Stimulated activated naive CD8-positive, alpha-beta T cell treated with anti-CD3 and anti-CD28 coated beads, Interleukin-15, Interleukin-2, amounts not matched to agents 100 U/mL and 50 U/mL, for 24 hours (primary cell): ENCODE measurements at places on chromosomes 5 and 9.
A peak's percentile ranks its signal among the peaks of the same experiment; 100 is the strongest.

GRCh38 chr5:168219515-168220410, 71.7 kb upstream of the WWC1 start:
- peak; percentile 17 for DNase-seq

DNA sequence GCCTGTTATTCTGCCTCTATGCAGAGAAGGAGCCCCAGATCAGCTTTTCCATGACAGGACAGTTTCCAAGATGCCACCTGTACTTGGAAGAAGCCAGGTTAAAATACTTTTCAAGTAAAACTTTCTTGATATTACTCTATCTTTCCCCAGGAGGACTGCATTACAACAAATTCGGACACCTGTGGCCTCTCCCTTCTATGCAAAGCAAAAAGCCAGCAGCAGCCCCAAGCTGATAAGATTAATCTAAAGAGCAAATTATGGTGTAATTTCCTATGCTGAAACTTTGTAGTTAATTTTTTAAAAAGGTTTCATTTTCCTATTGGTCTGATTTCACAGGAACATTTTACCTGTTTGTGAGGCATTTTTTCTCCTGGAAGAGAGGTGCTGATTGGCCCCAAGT, 301 bp upstream of the IL4 start:
- no peak for DNase-seq

- no peak for DNase-seq
Measured at GRCh38 chr5:82257729-82258128, 20.4 kb downstream of the RPS23 start.

DNA sequence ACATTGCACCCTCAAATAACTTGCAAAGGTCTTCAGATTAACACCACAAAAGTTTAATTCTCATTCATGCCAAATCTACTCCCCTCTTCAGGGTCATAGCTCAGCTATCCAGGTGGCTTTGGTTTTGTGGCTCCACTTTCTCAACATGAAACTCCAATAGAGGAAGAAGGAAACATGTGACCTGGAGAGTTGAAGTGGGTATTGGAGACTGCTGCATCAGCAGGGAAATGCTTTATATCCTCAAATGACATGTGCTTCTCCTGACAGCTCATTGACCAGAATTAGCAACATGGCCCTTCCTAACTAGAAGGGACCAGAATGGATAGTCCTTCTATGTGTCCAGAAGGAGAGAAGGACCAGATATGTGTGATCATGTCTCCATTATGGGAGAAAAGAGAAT, 73.6 kb downstream of the TLR4 start:
- no peak for DNase-seq

DNA sequence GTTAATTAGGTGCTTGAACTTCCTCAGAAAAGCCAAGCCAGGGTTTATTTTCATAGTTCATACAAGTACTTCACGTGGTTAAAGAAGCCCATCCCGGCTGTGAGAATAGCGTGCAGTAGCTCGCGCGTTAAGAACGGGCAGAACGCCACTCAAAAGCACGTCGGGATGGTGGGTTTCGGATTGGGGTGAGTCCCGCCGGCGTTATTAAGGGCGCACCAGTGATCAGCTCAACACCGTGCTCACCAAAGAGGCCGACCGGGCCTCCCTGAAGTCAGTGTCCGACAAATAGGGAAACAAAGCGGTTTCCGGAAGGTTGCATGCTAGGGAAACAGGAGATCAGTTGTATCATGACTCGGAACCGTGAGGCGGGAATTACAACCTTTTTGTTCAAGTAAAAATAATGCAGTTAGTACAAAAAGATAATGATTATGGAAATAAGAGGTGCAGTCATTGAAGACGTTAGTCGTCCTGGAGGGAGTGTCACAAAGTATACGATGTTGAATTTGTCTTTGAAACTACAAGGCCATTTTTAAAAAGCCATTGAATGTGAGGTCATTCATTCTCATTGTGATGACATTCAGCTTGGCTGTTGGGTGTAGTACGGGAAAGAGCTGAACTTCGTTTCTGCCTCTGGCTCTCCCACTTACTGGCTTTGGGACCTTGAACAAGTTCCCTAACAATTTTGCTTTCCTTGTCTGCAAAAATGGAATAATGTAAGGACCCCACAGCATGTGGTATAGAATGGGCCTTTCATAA, 992 bp downstream of the SETD9 start:
- peak; percentile 53 for DNase-seq

- DNase-seq, result no peak
Measured at GRCh38 chr5:137563301-137563645, 64.1 kb upstream of the SPOCK1 start.

GRCh38 chr9:36154331-36154952, 14.7 kb upstream of the CCIN start:
- no peak for DNase-seq

GRCh38 chr5:149450199-149450598, 71.1 kb upstream of the IL17B start:
- no peak for DNase-seq

DNA sequence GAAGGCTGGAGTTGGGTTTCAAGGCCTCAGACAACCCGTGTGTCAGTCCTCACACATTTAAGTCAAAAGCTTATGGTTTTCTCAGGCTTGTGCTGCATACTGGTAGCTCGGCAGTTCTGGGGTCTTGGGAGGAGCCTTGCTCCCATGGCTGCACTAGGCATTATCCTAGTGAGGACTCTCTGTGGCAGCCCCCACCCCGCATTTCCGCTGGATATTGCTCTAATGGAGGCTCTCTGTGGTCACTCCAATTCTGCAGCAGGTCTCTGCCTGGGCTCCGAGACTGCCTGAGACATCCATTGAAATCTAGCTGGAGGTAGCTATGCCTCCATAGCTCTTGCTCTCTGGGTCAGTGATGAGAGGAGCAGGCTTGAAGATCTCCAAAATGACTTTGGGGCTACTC, 311.5 kb upstream of the PTGER4 start:
- no peak for DNase-seq

DNA sequence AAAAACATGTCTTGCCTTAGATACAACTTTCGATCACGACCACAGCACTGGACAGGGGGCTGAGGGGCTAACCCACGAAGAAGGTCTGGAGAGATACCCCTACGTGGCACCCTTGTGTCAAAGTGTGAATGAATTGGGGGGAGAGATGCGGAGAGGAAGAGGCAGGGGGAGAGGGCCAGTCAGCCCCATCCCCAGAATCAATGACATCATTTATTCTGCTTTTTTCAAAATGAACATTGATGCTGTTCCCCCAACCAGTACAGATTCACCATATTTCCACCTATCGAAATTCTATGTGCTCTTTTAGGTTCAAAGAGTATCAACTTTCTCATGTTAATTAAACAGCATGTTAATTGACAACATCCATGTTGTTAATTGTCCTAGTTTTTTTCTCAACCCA, 32.4 kb downstream of the DAP start:
- DNase-seq, result no peak

DNA sequence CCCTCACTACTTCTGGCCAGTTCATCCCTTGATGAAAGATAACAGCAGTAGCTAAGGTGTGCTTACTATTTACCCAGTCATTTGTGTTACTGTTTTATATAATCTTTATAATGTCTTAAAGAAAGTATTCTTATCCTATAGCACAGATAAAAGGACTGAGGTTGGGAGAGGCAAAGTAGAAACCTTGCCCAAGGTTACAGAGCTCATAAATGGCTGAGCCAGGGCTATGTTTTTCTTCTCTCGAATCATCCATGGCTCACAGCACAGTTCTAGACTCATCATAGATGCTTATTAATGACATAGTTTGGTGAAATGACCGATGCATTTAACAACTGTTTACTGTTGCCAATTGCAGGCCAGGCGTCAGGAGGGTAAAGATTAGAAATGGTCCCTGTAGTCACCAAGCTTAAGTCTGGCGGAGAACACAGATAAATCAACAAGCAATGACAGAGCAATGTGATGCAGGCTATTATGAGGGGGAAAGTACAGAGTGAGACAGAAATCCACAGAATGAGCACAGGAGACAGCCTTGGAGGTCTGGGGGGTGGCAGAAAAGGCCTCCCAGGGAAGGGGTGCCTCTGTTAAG, 65.6 kb upstream of the ZNF622 start:
- no peak for DNase-seq

DNA sequence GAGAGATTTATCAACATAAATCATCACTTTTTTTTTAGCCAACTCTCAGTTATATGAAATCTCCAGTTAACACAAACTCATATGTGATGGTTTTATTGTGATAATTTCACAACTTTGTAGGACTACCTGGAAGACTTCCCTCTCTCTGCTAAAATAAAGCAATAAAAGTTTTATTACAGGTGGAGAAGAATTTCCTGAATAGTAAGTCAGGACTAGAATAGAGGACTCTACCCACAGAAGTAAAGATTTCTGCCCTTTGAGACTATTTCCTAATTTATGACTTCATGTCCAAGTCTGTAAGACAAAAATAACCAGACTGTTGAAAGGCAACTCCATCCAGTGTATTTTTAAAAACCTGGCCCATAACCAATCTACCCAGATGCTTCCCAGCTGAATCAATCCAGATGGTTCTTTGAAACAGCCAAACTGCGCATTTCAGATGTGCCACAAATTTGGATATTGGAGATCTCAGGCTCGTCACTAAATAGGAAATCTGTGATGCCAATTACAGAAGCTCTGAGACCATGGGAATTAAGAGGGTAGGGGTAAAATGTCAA, 234.0 kb upstream of the NMUR2 start:
- DNase-seq, result no peak

GRCh38 chr5:76022611-76023010, 60.6 kb upstream of the SV2C start:
- no peak for DNase-seq

DNA sequence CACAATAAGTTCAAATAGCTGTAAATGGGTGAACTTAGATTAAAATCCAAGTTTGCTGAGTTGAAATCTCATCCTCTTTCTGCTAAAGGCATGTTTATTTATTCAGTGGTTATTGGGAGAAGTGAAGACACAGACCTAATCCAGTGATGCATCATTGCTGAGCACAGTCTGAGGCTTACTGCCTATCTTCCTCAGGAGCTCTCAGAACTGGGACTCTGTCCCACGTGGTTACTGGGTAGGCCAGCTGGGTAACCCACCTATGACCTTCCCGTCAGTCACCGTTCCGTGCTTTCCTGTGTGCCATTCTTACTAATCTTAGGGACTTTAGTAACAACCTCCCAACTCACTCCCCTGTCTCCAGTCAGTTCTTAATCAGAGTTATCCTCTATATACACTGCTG, 226.8 kb upstream of the ATP10B start:
- DNase-seq, result no peak

- no peak for DNase-seq
Measured at GRCh38 chr5:177535125-177535524, 18.4 kb upstream of the DDX41 start.

GRCh38 chr5:144487761-144488160, 317.1 kb downstream of the KCTD16 start:
- no peak for DNase-seq

- DNase-seq, result no peak
Measured at GRCh38 chr5:107290780-107291398, 379.8 kb downstream of the EFNA5 start.

GRCh38 chr9:72932619-72933018, 20.2 kb downstream of the ALDH1A1 start:
- DNase-seq, result no peak

DNA sequence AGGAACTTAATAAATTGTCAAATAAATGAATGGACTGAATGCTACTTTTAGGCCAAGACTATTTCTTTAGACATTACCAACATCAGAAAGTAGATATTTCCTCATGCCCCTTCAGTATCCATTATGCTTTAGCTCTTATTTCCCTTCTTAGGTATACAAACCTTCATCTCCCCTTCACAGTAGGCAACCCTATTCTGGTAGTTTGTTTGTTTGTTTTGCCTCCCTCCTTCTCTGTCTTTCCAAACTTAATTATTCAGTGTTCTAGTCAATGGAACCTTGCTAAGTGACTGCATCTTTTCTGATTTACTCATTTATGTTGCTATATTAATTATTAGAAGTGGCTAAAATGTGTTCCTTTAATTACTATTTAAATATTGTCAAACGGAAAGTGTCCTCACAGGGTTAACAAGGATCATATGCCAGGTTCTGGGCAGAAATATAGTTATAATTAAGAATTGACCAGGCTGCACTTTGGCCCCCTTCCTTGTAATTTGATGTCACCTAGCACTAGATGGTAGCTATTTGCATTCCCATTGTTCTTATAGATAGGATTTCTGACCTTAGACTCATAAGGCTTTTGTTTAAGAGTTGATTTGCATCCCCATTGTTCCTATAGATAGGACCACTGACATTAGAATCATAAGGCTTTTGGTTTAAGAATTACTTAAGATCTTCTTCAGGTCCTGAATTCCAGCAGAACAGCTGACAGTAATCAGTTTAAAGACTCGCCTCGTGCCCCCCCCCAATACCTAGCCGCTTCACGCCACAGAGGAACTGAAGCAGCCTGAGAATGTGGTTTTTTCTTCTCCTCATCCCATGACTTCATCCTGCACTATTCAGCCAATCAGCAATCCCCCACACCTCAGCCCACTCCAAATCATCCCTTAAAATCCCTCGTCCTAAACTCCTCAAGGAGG, 84.4 kb upstream of the NUDT12 start:
- DNase-seq, result no peak

GRCh38 chr5:72224946-72225463, 95.0 kb downstream of the MRPS27 start:
- no peak for DNase-seq

DNA sequence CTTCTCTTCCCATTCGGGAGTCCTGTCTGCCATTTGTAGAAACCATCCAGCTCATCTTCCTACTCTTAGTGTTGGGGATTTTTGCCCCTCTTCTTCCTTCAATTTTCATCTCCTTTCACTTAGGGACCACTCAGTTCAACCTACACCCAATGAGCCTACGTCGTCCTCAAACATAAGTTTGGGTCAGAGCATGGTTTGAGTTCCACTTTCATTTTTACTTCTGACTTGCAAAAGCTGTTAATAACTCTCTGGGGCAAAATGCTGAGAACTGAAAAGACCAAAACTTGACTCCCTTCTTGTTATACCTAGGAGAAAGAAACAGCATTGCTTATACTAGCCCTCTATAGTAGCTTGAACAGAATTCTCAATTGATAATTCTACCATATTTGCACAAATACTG, 381.5 kb upstream of the MPDZ start:
- DNase-seq, result no peak

DNA sequence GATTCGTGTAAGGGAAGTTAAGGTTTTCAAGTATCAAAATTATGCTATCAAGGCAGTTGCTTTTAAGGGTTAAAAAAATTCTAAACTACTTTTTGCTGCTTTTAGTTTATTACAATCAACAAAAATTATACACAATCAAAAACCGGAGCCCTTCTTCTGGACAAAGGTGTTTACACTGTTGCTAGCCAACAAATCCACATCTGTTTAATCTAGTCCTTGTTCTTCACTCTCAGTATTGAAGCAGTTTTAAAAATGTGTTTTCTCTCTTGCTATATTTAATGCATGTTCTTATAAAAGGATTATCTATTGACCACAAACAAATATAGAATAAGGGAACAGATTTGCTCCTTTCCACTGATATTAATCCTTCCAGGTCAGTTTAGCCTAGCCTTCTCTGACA, 2.5 kb downstream of the FEM1C start:
- DNase-seq, result no peak

GRCh38 chr9:137198051-137198901, 2.3 kb downstream of the TPRN start:
- DNase-seq, result no peak

- DNase-seq, result no peak
Measured at GRCh38 chr9:26175264-26175663, 497.0 kb upstream of the TUSC1 start.

GRCh38 chr9:2321523-2322148, 300.0 kb upstream of the VLDLR start:
- DNase-seq, result no peak

- DNase-seq, result no peak
Measured at GRCh38 chr9:92098638-92099037, 16.6 kb downstream of the SPTLC1 start.

GRCh38 chr9:113364951-113365350, 11.8 kb downstream of the HDHD3 start:
- no peak for DNase-seq

- no peak for DNase-seq
Measured at GRCh38 chr5:133249593-133249992, 197.8 kb downstream of the HSPA4 start.
